Adrenal gland (tissue), 19 donors: ENCODE measurements at places on chromosomes 16 and 17. TPM values are rescaled to one million over a fixed set of nuclear protein-coding genes. Genes with fewer than 3 reads are reported as not detected.

The CD68 gene
- polyA plus RNA-seq, result 207 TPM

The HS3ST4 gene
- polyA plus RNA-seq, result not detected

The LIMD2 gene
- 34.6 TPM for polyA plus RNA-seq

The CNOT1 gene
- polyA plus RNA-seq, result 40.9 TPM

The TMIGD1 gene
- polyA plus RNA-seq, result not detected
